Fibroblast of the aortic adventitia (primary cell): ENCODE measurements at places on chromosomes 12 and 14.

DNA sequence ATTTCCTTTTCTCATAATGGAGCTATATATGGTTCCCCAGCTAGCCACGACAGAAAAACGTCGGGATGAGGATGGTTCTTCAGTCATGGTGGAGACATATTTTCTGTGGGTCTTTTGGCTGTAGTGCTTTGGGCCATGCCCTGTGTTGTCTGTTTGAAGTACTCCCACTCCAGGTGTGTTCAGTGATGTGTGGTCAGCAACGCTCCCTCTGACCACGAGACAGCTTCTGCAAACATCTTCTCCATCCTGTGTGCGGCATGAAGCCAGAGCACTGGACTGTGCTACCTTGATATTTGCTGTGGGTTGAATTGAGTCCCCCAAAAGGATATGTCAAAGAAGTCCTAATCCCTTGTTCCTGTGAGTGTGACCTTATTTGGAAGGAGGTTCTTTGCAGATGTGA is 931.2 kb downstream of the NRXN3 start:
- DNase-seq, result no peak

GRCh38 chr14:90682615-90683014 is 133.6 kb downstream of the TTC7B start:
- no peak for DNase-seq

GRCh38 chr12:111110556-111110955 is 190.2 kb upstream of the MYL2 start:
- no peak for DNase-seq

DNA sequence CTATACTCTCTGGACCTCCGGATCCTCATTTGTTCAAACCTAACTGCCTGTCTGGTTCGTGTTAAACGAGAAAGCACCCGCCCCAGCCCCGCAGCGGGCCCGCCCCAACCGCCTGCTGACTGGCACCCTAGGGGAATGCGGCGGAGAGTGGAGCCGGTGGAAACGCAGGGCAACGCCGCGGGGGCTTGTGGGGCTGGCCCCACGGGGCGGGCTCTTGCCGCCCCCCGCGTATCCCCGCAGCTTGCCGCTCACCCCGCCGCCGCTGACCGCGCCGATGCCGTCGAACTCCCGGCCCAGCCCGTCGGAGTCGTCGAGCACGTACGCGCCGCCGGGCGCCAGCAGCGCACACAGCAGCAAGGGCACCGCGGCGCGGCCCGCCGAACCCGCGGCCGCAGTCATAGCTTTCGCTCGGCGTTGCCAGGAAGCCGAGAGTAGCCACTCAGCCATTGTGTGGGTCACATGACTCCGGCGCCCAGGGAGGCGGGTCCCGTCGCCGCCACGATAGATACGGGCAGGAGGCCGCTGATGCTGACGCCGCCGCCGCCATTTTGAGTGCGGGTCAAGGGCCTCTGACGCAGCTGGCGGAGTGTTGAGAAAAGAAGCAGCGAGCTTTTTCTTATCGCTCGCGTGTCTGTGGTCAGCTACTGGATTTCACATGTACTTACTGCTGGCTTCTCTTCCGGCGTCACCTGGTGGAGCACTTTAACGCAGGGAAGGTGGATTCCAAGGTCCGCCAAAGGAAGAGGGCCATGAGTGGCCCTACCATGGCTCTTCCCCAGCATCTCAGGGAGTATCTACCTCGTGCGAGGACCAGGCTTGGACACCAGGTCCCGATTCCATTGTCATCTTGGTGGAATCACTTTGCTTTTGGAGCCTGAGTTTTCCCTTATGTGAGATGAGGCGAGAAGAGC is at the start of gene GALC:
GALC (minus strand) TSS at position 465 of the 911 bp plus-strand sequence; CDS start at position 447, 18 bp downstream.
- DNase-seq, result peak; percentile 85

- DNase-seq, result no peak
These were observed 98.8 kb downstream of the SLC25A47 start for GRCh38 chr14:100421756-100422470.

DNA sequence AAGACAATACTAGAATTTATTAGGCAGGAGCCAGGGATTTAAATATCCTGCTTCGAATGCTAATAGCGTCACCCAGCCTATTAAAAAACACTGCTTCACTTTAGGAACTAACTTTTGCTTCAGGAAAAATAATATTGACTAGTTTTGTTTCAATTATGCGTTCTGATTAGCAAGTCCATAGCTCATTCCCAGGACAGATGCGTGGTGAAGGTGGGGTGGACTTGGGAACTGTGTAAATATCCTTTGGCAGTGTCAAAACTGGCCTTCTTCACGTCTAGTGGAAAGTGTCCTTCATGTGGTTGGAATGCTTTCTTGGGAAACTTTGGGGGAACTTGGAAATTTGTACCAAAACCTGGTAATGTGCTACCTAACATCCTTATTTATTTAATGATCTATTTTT is 474.8 kb upstream of the NOVA1 start:
- DNase-seq, result no peak

GRCh38 chr12:124094188-124094587 is 121.2 kb downstream of the ZNF664 start:
- no peak for DNase-seq

GRCh38 chr12:113472191-113473121 is 785 bp upstream of the LHX5 start:
- no peak for DNase-seq

DNA sequence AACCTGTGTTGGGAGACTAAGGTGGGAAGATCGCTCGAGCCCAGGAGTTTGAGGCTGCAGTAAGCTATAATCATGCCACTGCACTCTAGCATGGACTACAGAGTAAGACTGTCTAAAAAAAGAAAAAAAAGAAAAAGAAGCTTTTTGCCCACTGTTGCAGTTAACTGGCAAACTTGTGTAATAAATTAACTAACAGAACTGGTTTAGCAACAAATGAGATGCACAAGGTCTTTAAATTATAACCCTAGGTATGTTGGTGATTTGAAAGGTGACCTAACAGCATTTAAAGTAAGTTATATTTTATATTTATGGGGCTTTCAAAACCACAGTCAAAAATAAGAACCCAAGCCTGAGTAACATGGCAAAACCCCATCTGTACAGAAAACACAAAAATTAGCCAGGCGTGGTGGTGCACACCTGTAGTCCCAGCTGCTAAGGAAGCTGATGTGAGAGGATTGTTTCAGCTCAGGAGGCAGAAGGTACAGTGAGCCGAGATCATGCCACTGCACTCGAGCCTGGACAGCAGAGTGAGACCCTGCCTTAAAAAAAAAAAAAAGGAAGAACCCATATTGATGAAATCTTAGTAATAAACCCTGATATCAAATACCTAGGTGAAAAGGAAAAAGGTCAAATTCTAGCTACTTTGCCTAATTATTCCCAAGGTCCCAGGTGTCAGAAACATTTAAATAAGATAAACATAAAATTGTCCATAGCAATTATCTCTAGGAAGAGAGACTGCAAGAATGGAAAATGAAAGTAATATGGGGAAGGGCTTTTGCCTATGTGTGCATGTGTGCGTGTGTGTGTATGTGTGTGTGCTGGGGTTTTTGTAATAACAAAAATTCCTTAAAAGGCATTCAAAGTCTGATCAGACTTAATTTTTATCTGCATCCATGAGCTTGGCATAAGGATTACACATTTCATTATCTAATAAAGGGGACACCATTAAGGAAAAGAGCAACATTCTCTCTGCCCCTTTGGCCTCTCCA is 15.4 kb downstream of the SYNE2 start:
- peak; percentile 43 for DNase-seq

GRCh38 chr12:5328669-5329517 is 103.0 kb upstream of the NTF3 start:
- DNase-seq, result no peak

GRCh38 chr12:126648074-126648473 is 1582.8 kb downstream of the AACS start:
- DNase-seq, result no peak

GRCh38 chr12:83276904-83277303 is 590.2 kb downstream of the TMTC2 start:
- DNase-seq, result no peak

DNA sequence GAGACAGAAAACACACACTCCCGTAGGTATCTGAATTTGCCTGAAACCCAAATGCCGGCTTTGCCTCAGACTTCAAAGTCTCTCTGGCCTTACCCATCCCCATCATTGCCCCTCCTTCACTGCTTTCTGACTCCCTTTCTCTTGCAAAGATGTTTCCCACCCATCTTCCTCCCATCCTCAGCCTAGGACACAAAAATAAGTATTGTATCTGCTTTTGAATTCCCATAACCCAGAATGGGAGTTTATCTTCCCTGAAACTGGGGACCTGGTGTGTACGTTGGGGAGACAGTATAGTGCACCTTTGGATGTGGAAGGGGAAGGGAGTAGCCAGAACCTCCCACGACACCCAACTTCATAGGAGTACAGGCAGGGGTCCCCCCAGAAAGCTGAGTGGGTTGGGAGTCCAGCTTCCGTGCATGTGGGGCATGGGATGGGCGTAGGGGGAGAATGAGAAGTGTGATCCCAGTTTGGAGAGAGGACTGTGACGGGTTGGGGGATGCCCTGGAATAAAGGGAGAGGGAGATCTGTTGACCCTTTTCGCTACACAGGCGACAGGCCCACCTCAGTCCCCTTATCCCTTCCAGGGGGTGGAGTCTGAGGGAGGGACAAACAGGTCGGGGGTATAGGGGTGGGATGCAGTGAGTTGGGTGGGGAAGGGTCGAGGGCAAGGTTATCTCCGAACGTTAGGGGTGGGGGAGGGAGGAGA is 488 bp upstream of the KIF5A start:
- DNase-seq, result no peak

DNA sequence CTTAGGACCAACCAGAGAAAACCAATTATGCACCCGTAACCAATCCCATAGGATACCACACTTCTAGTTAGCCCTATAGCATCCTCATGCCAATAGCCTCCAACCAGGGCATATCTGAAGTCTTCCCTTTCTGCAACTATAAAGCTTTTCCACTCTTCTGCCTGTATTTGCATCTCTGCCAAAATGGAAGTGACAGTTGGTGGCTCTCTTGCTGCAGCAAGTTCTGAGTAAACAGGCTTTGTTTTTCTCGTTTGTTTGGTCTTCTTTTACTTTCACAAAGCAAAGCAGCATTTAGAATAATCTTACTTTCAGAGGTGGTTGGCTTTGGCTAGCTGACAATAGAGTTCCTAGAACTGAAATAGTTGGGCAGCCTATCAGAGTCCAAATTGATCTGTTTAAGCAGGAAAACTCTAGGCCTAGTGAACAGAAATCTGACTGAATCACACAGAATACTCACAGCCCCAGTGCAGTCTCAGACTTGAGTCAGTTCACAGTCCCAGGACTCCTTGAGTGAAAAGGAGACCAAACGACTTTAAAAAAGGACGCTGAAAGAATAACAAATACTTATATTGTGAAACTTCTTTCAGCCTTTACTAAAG is 1029.7 kb upstream of the LRFN5 start:
- no peak for DNase-seq

DNA sequence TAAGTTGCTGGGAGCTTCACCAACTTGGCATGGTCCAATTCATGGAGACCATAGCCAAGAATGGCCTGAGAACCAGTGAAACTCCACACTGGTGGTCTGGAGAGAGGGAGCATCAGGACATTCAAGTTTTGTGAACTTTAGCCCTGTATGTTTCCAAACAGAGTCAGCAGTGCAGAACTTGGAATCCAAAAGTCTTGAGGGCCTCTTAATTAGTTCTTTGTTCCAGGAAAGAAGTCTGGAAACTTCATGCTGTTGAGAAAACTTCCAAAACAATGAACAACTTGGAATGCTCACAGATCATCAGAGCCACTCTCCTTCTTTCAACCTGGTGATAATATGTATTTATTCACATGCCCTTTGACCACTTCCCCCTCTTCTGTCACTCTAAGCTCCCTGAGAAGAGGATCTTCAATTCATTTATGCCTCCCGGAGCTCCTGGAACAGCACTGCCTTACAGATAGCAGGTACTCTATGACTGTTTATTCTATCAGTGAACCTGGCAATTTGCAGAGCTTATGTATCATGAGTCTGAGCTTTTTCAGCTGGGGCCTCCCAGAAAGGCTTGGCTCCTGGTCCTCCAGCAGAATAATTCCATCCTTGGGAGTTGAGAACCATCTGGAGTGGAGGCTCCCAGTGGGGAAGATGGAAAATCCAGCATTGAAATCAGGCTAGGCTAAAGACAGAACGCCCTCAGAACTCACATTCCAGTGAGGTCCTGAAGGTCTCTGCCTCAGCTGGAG is 191.4 kb downstream of the KTN1 start:
- DNase-seq, result no peak

- peak; percentile 65 for DNase-seq
These were observed 29.1 kb upstream of the SOS2 start for GRCh38 chr14:50260511-50260910.

DNA sequence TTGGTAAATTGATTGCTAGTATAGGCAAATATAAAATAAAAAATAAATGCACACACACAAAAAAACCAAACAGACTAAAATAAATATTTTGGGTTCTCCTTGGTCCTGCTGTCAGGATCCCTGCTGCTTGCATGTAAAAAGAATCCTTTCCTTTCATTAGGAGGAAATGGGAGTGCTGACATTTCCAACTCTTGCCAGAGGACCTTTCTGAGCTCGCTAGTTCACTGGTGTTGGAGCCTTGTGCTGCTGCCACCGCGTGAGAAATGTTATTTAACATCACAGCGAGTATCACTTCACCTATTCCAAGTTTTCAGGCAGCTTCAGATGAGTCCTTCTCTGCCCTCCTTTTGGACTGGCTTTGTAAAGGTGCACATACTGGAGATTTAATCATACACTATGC is 358.9 kb downstream of the NPAS3 start:
- no peak for DNase-seq

DNA sequence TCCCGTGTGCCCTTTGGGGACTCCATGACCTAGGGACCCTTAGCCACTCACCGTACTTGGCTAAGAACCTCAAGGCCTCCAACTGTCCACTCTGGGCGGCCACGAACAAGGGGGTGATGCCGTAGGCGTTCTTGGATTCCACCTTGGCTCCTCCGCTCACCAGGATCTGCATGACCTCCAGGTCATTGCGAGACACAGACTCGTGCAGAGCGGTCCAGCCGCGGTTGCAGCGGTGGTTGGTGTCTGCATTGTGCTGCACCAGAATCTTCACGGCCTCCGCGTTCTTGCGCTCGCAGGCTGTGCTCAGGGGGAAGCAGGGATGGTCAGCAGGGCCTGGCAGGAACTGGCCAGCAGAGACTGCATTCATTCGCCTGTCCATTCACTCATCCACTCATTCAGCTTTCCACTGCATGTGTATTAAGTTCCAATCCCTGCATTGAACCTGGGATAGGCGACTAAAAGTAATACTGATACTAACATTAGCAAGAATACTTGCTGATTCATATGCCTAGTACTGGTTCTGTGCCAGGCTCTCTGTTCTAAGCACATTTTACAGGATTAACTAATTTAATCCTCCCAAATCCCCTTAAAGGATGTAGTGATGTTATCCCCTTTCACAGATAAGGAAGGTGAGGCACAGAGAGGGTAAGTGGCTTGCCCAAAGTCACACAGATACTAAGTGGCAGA is 23.9 kb downstream of the FAM181A start:
- DNase-seq, result no peak

DNA sequence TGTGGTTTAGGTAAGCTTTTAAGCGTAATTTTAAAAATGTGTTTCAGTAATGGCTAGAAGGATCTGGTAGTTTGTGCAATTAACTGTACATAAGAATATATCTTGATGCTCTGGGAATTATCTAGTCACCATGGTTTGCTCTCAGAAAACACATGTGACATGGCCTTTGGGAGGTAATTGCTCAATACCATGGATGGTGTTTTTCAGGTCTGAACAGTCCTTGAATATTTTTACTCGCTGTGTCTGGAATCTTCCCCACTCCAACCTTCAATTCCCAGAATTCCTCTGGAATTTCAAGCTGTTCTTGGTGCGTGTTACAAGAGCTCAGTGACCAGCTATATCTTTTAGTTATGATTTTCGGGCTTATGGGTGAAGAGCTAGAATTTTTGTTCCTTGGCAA is 85.3 kb downstream of the DAAM1 start:
- DNase-seq, result no peak
